ENCODE measurements at places on chromosomes 3 and 15.
A peak's percentile ranks its signal among the peaks of the same experiment; 100 is the strongest.

DNA sequence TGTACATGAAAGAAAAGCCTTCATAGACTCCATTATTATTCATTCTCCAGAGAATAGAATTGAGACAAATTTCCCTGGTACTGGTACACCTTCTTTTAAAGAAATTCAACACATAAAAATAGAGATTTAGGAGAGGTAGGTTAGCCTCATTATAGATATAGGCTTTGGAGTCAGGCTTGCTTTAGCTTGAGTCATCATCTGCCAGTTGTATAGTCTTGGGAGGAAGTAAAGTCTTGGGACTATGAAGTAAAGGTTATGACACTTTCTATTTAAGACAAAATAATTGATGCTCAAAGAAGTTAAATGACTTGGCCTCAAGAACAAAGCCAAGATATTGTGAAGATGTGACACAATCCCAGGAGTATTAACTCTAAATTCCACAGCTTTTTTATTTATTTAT is 4.3 kb downstream of the HRG start:
- DNase-seq: no peak
- peaks cover 16% of the 10 kb centered on the region for H3K4me1 ChIP-seq
- H3K27me3 ChIP-seq: peaks cover 10% of the 10 kb centered on the region
- H3K36me3 ChIP-seq: no peaks in the 10 kb centered on the region

- no peak for DNase-seq
- H3K27me3 ChIP-seq: no peaks in the 10 kb centered on the region
- H3K4me3 ChIP-seq: no peak overlapping the region
- no peaks in the 10 kb centered on the region for H3K4me1 ChIP-seq
- H3K27ac ChIP-seq: no peak overlapping the region
Observed at GRCh38 chr3:65144791-65145351, 457.1 kb upstream of the ADAMTS9 start.

DNA sequence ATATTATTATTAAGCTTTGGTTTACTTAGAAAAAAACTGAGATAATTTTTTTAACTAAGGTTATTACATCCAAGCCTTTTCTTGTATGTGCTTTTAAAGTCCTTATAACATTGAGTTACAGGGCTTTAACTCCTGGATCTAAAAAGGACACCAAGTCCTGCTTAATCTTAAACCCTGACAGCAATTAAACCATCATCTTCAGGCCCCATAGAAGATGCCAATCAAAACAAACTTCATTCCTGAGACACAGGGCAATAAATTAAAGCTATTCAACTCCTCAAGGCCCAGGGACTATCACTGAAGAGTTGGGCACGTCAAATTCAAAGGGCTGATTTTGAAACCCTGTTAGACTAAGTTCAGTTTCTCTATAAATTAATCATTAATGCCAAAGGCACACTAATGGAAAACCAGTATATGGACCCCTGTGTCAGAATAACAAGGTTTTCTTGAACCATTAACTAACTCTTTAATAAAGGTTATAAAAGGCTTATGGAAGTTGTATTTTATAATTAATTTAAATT is 1152.6 kb downstream of the NSUN3 start:
- H3K36me3 ChIP-seq: no peaks in the 10 kb centered on the region
- H3K27me3 ChIP-seq: no peaks in the 10 kb centered on the region
- H3K4me3 ChIP-seq: no peak overlapping the region
- H3K4me1 ChIP-seq: no peaks in the 10 kb centered on the region
- no peak overlapping the region for H3K27ac ChIP-seq

GRCh38 chr3:73341272-73341935 is 279.9 kb downstream of the EBLN2 start:
- no peak overlapping the region for H3K27ac ChIP-seq
- H3K4me1 ChIP-seq: no peaks in the 10 kb centered on the region
- H3K27me3 ChIP-seq: peaks cover 3% of the 10 kb centered on the region
- H3K36me3 ChIP-seq: peaks cover 2% of the 10 kb centered on the region

GRCh38 chr3:88248658-88249057 is 98.9 kb downstream of the C3orf38 start:
- H3K4me1 ChIP-seq: no peaks in the 10 kb centered on the region
- H3K36me3 ChIP-seq: no peaks in the 10 kb centered on the region
- peaks cover 2% of the 10 kb centered on the region for H3K27me3 ChIP-seq
- DNase-seq: no peak
- no peak overlapping the region for H3K4me3 ChIP-seq
- H3K27ac ChIP-seq: no peak overlapping the region

GRCh38 chr3:98600412-98601095 is 7.1 kb upstream of the CPOX start:
- peaks cover 8% of the 10 kb centered on the region for H3K27me3 ChIP-seq
- no peak overlapping the region for H3K27ac ChIP-seq
- H3K4me1 ChIP-seq: no peaks in the 10 kb centered on the region
- H3K4me3 ChIP-seq: no peak overlapping the region

GRCh38 chr15:57112178-57112577 is 193.7 kb downstream of the TCF12 start:
- DNase-seq: no peak
- H3K4me1 ChIP-seq: peaks cover 10% of the 10 kb centered on the region
- H3K27ac ChIP-seq: no peak overlapping the region
- no peaks in the 10 kb centered on the region for H3K27me3 ChIP-seq
- peaks cover 1% of the 10 kb centered on the region for H3K36me3 ChIP-seq
- no peak overlapping the region for H3K4me3 ChIP-seq

DNA sequence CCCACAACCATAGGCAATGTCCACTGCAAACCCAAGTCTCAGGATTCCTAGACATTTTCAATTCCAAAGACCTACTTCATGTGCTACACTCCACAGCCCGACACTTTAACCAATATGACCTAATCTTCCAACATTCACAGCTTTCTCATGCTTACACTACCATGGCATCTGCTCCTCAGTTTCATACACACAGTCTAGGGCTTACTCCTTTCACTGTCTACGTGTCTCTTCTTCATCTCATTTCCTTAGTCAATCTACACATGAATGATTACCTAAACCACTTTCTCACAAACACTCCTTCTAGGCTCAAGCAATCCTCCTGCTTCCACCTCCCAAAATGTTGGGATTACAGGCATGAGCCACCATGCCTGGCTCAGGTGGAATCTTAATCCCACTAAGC is 106.3 kb downstream of the STAG1 start:
- no peak overlapping the region for H3K4me3 ChIP-seq
- H3K27me3 ChIP-seq: no peaks in the 10 kb centered on the region
- peaks cover 7% of the 10 kb centered on the region for H3K36me3 ChIP-seq

DNA sequence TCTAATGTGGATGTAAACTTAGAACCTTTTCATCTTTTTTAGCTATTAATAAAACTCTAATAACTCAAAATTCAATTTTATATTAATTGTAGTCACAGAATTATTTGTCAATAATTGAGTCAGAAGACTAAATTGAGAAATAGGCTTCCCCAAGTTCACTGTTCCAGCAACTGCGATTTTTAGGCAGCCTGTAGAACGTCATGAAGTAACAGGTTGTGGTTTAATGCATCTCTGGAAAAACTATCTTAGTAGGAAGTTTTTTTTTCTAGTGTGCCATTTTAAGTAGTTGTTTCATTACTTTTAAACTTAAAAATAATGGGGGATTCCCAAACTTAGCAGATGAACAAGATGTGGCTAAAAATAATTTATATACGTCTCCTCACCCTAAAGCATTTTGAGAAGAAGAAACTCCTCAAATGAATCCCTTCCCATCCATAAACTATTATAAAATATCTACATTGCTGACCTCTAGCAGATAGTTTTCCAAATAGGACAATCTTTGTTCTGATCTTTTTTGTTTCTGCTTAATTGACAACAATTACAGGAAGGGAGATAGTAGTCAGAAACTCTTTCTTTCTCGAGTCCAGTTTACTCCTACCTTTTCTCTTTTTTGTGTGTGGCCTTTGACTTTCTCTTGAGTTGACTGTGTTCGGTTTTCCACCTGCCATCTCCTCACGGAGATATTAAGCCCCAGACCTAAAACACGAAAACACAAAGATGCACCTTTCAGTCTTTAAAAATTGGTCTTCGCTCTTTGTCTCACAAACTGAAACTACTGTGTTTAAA is 43.1 kb downstream of the LRCH3 start:
- H3K4me3 ChIP-seq: no peak overlapping the region

GRCh38 chr15:50148362-50148963 is 29.4 kb upstream of the ATP8B4 start:
- H3K4me1 ChIP-seq: peaks cover 15% of the 10 kb centered on the region
- no peak for DNase-seq
- H3K36me3 ChIP-seq: peaks cover 1% of the 10 kb centered on the region
- peaks cover 3% of the 10 kb centered on the region for H3K27me3 ChIP-seq
- no peak overlapping the region for H3K27ac ChIP-seq

- H3K4me3 ChIP-seq: no peak overlapping the region
- no peak for DNase-seq
- peaks cover 3% of the 10 kb centered on the region for H3K27me3 ChIP-seq
- no peaks in the 10 kb centered on the region for H3K4me1 ChIP-seq
Observed at GRCh38 chr15:83746231-83746630, 92.3 kb downstream of the ADAMTSL3 start.

GRCh38 chr3:42014921-42015533 is 53.1 kb upstream of the ULK4 start:
- H3K4me3 ChIP-seq: peak overlapping the region; percentile 83
- H3K27me3 ChIP-seq: no peaks in the 10 kb centered on the region
- H3K36me3 ChIP-seq: peaks cover 4% of the 10 kb centered on the region
- H3K27ac ChIP-seq: peak overlapping the region; percentile 56

DNA sequence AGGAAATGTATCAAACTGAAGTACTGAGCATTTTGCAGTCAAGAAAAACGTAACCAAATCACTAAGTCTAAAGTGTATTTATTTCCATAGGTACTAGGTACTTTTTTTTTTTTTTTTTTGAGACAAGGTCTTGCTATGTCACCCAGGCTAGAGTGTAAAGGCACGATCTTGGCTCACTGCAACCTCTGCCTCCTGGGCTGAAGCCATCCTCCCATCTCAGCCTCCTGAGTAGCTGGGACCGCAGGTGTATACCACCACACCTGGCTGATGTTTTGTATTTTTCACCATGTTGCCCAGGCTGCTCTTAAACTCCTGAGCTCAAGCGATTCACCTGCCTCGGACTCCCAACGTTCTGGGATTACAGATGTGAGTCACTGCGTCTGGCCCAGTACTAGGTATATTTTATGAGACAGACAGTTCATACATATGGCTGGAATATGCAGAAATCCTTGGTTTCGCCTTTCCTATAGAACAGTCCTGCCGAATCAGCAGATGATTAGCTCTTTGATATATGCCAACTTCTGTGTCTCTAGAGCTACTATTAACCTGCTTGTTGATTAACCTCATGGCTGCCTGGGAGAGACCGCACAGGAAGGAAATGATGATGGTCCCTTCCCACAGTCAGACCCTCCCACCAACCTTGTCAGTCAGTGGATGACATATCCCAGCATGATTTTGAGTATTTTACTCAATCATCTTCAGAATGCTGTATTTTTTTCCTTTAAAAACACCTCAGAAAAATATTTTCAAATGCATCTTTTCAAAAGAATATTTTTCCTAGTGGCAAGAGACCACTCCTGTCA is 32.3 kb downstream of the TMOD3 start:
- peaks cover 68% of the 10 kb centered on the region for H3K4me1 ChIP-seq
- H3K4me3 ChIP-seq: no peak overlapping the region
- H3K27me3 ChIP-seq: no peaks in the 10 kb centered on the region
- peaks cover 25% of the 10 kb centered on the region for H3K36me3 ChIP-seq
- peak; percentile 79 for DNase-seq

- H3K4me3 ChIP-seq: peak overlapping the region; percentile 89
- DNase-seq: peak; percentile 9
- H3K27me3 ChIP-seq: no peaks in the 10 kb centered on the region
- peaks cover 18% of the 10 kb centered on the region for H3K36me3 ChIP-seq
- peaks cover 12% of the 10 kb centered on the region for H3K4me1 ChIP-seq
Observed at GRCh38 chr15:24955531-24955921, 739 bp downstream of the SNRPN start.

GRCh38 chr15:90000186-90001001 is 730 bp upstream of the ZNF710 start:
- peak; percentile 11 for DNase-seq
- peaks cover 1% of the 10 kb centered on the region for H3K36me3 ChIP-seq
- peak overlapping the region; percentile 97 for H3K27ac ChIP-seq
- H3K27me3 ChIP-seq: no peaks in the 10 kb centered on the region

GRCh38 chr3:9915254-9916141 is 1.4 kb upstream of the IL17RC start:
- H3K4me1 ChIP-seq: peaks cover 13% of the 10 kb centered on the region
- H3K4me3 ChIP-seq: peak overlapping the region; percentile 71
- peak; percentile 47 for DNase-seq
- no peaks in the 10 kb centered on the region for H3K36me3 ChIP-seq
- H3K27me3 ChIP-seq: peaks cover 5% of the 10 kb centered on the region

DNA sequence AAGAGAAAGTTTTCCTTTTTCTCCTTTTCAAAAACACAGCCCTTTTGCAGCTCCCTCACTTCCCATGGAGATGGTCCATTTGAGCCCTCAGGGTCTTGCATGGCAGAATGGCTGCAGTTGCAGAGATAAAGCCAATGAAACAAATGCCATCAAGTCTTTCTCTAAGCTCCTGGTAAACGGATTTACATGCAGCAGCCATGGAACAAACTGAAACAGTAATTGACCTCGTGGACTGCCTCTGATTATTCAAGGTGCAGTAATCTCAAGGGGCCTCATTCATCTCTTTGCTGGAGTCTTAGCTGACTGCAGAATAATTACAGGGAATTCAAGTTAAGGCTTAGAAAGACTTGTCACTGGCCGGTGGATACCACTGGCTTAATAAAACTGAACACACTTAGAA is 125.1 kb downstream of the SQOR start:
- no peaks in the 10 kb centered on the region for H3K4me1 ChIP-seq
- DNase-seq: no peak
- H3K27ac ChIP-seq: no peak overlapping the region
- H3K4me3 ChIP-seq: no peak overlapping the region

DNA sequence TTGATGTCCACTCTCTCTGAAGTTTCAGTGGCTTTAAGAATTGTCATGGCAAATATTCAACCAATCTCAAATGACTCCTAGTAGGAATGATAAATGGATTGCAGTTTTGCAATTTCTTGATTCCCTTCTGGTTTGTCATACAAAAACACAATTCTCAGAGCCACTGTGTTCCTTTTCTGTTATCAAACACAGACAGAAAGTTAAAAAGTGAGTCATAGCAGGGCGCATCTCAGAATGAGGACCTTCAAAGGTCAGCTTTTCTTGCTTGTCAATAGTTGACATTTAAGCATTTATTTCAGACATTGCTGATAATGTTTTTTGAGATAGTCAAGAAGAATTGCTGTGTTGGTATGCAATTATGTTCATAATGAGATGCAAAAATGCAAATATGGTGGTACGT is 405.9 kb downstream of the NR2F2 start:
- H3K27me3 ChIP-seq: no peaks in the 10 kb centered on the region
- no peak overlapping the region for H3K4me3 ChIP-seq
- H3K4me1 ChIP-seq: no peaks in the 10 kb centered on the region
- no peak overlapping the region for H3K27ac ChIP-seq
- no peaks in the 10 kb centered on the region for H3K36me3 ChIP-seq

DNA sequence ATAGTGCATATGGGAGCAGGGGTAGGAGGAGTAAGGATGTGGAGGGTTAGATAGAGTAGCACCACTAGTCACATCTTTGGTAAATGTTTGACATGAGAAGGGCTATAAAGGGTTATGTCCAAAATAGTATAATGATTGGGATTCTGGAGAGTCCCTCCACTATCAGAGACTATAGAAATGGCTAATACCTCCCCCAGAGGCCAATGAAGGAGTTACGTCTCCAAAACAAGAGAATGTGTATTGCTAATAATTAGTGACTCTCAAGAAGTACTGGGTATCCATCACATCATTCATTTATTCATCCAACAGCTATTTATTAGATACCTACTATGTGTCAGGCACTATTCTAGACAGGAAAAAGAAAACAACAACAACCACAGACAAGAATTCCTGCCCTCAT is 203.7 kb upstream of the UMPS start:
- peaks cover 28% of the 10 kb centered on the region for H3K27me3 ChIP-seq
- no peak overlapping the region for H3K4me3 ChIP-seq
- H3K27ac ChIP-seq: no peak overlapping the region
- H3K36me3 ChIP-seq: no peaks in the 10 kb centered on the region
- DNase-seq: no peak

Data from activated naive CD4-positive, alpha-beta T cell treated with anti-CD3 and anti-CD28 coated beads for 36 hours (primary cell).